ENCODE measurements at places on chromosomes 5 and 9.

DNA sequence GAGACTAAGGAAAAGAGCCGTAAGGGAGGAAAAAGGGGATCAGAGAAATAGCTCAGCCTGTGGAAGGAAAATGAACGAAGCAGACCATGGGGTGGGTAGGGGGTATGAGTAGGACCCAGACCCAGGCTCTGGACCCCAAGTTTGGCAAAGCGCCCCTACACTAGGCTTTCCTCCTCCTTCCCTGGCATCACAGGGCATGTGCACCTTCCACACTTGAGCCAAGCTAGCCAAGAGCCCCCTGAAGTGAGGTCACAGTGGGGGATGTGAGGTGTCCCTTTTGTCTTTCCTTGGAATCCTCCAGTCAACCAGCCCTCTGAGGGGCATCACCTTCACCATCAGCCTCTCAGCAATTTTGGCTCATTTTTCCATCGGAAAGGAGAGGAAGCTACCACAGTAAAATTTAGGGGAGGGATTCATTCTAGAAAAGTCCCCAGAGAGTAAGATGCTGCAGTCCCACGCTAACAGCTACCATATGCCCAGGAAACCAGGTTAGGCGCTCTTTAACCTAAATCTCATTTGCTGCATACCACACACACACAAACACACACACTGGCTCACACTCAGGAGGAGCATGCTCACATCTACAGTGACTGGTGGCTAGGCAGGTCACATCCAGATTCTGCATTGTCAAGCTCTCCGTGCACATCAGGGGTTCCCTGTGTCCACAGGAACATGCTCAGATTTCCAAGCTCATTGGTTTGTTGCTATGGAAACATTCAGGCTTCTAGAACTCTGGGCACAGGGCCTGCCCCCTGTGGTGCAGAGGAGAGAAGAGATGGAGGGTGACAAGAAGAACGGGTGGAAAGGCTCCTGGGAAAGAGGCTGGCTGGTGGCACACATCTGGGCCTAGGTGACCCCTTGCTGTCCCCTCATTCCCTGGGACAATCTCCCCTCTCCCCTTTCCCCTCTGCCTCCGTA, 9.9 kb downstream of the REEP2 start:
- DNase-seq, result no peak

DNA sequence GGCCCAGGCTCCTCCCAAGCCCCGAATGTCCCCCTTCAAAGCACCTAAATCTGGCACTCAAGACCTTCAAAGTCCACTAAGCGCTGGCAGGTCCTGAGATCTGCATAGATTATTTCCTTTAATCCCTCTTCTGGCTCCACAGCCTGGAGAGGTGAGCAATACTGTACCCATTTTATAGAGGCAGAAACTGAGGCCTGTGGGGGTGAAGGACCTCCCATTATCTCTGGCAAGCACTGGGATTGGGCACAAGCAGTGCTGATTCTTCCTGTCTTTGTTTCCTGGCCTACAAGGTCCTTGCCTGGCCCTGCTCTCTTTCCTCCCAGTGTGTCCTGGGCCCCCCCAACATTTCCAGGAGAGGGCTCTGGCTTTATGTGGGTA, 252.3 kb downstream of the PBX3 start:
- no peak for DNase-seq

- no peak for DNase-seq
Observed at GRCh38 chr5:89411891-89412290, 528.9 kb upstream of the MEF2C start.

DNA sequence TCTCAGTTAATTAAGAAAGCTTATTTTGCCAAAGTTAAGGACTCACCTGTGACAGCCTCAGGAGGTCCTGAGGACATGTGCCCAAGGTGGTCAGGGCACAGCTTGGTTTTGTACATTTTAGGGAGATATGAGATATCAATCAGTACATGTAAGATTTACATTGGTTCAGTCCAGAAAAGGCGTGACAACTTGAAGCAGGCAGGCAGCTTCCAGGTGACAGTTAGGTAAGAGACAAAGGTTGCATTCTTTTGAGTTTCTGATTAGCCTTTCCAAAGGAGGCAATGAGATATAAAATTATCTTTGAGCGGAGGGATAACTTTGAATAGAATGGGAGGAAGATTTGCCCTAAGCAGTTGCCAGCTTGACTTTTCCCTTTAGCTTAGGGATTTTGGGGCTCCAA, 47.8 kb downstream of the SLC1A1 start:
- DNase-seq, result no peak

GRCh38 chr5:135543001-135543484, 7.3 kb upstream of the NEUROG1 start:
- DNase-seq, result no peak

- DNase-seq, result no peak
Observed at GRCh38 chr9:114894206-114894605, 36.2 kb downstream of the TNFSF8 start.

- DNase-seq, result no peak
Observed at GRCh38 chr5:175728885-175729828, 71.3 kb downstream of the HRH2 start.

GRCh38 chr9:117868594-117868993, 164.4 kb downstream of the TLR4 start:
- DNase-seq, result no peak

- DNase-seq, result no peak
Observed at GRCh38 chr5:45440466-45440865, 255.7 kb downstream of the HCN1 start.

DNA sequence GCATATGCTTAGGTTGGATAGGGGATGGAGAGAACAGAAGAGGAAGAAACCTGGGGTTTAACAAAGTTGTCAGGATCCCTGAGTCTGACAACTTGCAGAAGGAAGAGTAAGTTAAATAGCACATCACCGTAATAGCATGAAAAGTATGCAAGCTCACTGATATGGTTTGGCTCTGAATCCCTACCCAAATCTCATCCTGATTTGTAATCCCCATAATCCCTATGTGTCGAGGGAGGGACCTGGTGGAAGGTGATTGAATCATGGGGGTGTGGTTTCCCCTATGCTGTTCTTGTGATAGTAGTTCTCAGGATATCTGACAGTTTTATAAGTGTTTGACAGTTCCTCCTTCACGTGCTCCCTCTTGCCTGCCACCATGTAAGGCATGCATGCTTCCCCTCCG, 193.3 kb downstream of the PSAT1 start:
- no peak for DNase-seq

DNA sequence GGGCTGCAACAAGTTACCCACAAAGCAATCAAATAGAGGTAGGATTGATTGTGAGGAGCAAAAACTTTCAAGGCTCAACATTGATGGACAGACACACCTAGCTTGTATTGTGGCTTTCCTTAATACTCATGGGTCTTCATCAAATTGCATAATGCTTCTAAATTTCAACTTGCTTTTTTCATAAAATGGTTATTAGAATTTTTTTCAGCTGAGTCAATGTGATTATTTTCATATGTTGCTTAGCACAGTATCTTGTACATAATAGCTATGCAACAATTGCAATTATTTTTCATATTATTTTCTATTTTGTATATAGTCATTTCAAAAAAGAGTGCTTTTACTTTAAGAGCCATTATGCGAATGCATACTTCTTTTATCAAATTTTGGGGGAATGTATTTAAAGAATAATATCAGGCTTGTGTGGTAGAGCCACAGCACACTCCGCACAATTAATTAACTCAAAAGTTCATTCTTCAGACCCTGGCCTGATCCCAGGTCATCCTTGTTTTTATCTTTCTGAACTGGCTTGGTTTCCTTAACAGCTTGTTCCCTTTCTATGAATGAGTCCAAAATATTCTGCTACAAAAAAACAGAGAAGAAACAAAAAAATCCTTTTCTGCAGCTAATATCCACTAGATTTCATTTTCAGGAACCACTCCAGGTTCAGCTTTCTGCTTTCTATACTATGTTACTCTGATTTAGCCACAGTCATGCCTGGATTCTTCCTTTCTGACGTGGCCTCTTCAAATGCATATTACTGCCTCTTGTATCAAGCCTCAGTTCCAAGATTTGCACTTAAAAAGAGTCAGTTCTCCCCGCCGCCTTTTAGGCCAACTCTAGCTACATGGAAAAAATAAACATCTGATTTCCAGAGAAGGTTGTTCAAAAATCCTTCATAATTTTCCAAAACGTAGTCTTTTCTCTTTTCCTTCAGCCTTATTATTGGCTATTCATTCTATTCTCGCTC, 45.3 kb upstream of the CDH9 start:
- no peak for DNase-seq

DNA sequence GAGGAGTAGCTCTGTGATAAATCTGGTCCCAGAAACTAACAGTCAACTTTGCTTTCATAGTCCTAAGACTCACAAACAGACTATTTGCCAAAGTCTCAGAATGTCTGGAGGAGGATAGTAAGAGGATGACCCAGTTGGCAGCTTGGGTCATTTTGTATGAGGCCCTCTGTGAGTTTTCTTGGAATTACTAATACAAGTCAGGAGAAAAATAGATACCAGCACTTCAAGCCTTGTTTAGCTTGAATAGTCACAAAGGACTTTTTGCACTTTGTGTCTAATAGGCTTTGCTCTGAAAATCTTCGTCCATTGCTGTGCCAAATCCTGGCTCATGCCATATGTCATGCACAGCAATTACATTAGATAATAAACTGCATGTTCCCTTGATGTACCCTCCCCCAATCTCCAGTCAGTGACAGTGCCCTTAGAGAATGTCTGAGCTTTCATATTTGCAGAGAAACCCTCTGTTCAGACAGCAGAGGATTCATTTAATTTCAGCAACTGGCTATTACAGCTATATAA, 612.8 kb downstream of the CSNK1G3 start:
- DNase-seq, result no peak

DNA sequence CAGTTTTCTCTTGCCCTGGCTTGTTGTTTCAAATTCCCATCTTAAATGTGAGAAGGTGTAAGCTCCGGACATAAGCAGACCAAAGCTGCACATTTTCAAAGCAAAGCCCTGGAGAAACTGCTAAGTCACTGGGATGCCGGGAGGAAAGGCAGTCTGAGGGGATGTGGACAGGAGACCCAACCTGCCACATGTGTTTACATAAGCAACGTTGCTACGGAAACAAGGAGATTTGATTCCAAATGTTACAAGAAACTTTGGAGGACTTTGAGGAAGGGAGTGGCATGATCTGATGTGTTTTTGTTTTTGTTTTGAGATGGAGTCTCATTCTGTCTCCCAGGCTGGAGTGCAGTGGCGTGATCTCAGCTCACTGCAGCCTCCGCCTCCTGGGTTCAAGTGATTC, 25.7 kb upstream of the INSYN2B start:
- DNase-seq, result no peak

GRCh38 chr9:98642661-98643312, 65.9 kb downstream of the GABBR2 start:
- DNase-seq, result no peak

DNA sequence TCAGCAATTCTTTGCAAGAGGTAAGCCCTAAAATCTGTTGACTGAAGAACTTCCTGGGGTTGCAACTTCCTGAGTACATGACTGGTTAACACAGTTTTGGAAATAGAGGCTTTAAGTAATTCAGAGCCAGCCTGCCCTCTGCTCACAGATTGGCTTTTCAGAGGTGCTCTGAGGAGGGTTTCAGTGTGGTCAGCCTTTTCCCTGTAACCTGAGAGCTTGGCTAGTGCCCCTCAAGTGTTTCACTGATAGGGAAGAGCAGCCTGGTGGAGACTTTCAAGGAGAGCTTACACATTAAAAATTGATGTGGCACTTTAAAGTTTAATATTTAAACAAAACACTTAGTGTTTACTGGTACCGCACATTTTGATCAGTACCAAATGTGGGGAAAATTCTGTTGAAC, 56.7 kb upstream of the FOXB2 start:
- no peak for DNase-seq

GRCh38 chr5:62328772-62329491, 22.9 kb downstream of the KIF2A start:
- DNase-seq, result no peak

DNA sequence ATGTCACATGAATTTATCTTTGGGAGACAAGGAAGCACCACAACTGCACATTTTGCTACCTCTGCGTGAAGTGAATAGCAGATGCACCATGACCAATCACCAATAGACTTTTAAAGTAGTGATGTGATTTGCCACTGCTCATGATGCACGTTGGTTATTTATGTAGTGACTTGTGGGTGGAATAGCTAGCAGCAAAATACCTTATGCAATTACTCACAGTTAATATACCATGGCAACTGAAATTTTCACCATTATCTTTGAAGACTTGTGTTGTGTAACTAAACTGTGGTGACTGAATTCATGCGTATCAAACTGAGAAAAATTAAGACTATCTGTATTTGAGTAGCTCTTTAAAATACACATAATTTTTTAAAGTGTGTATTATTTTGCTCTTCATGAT, 46.2 kb upstream of the TUSC1 start:
- no peak for DNase-seq

GRCh38 chr9:133477992-133478850, 678 bp downstream of the SLC2A6 start:
- no peak for DNase-seq

DNA sequence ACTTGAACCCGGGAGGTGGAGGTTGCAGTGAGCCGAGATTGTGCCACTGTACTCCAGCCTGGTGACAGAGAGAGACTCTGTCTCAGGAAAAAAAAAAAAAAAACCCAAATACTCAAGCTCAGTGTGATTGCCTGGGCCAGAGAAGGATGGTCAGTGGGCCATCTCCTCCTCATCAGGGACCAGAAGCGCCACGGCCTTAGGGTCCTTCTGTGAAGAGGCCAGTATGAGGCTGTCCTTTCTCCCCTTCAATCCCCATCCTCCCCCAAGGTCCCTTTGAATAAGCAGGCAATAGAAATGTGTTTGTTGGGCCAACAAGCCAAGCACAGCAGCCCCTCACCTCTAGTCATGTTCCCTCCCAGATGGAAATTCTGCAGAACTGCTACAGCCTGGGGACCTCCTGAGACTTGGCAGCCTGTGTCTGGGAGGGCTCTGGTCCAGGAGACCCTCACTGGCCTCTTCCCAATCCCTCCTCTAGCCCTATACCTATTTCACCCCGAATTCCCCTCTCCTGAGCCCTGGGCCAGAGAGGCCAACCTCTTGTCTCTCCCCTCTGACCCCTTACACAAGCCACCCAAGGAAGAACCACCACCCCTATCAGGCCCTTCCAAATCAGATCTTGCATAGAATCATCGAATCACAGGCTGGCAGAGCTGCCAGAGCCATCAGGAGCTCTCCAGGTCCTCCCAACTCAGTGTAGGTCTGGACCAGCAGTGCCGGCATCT, 1.0 kb downstream of the CSF1R start:
- DNase-seq, result no peak

GRCh38 chr5:165039748-165040147, 1534.3 kb downstream of the MAT2B start:
- no peak for DNase-seq

- DNase-seq, result no peak
Observed at GRCh38 chr5:7844901-7845300, 6.0 kb downstream of the CFAP90 start.

Data from stimulated activated CD4-positive, alpha-beta T cell treated with anti-CD3 and anti-CD28 coated beads, Interleukin-1b, Interleukin-23, amount 100 ng/mL, for 1 hour (primary cell).